ENCODE measurements at places on chromosomes 7 and 10.

DNA sequence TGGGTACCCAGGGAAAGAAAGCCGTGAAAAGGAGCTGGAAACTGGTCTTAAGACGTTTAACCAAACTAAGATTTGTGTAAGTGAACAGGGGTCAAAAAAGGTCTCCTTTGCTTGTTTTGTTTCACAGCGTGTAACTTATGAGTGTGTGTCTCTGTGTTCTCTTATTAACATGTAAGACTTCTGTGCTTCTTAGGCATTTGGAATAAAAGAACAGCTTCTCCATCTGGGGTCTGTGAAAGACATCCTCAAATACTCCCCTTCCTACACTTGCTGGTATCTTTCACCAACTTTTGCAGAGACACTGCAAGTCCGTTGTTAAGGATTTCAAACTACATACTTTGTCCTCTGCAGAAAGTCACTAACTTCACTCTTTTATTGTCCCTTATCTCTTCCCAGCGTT, 615 bp upstream of the NEUROD6 start:
- no peak for DNase-seq

- no peak for DNase-seq
Measured at GRCh38 chr7:139570119-139570518, 46.6 kb downstream of the CLEC2L start.

DNA sequence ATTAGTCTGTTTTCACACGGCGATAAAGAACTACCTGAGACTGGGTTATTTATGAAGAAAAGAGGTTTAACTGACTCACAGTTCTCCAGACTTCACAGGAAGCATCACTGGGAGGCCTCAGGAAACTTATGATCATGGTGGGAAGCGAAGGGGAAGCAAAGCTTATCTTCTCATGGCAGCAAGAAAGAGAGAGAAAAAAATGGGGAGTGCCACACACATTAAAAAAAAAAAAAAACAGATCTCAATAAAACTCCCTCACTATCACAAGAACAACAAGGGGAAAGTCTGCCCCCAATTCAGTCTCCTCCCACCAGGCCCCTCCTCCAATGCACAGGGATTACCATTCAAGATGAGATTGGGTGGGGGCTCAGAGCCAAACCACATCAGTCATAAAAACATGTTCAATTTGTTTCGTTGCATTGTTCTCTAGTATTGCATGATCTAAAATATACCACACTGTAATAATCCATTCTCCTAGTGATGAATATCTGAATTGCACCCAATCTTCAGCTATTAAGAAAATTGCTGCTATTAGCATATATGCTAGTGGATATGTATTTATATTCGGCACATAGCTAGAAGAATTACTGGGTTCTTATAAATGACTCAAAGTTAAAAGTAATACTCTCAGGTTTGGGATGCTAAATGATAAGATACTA, 328.9 kb upstream of the KCND2 start:
- no peak for DNase-seq

DNA sequence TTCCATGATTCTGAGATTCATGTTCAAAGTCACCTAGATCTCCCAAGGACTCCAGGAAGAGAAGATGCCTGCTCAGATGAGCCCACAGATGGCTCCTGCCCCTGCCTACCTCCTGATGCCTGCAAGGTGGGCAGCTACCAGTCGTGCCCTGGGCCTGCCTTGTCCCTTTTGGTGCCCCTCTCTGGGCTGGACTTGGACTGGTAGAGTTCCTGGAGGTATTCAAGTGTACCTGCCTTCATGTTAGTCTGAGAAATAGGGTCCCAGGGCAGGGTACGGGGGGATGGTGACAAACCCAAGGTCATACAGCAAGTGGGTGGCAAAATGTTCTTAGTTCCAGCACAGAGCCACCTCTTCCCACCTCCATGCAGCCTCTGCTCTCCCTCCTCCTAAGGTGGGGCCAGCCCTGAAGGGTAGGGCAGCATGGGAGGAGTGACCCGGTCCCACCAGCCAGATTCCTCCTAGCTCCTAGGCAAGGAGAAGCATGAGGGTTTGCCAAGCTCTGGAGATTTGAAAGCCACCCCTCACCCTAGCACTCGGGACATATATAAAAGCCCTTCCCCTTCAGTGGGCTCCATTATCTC, 80.8 kb upstream of the UNC5B start:
- no peak for DNase-seq

DNA sequence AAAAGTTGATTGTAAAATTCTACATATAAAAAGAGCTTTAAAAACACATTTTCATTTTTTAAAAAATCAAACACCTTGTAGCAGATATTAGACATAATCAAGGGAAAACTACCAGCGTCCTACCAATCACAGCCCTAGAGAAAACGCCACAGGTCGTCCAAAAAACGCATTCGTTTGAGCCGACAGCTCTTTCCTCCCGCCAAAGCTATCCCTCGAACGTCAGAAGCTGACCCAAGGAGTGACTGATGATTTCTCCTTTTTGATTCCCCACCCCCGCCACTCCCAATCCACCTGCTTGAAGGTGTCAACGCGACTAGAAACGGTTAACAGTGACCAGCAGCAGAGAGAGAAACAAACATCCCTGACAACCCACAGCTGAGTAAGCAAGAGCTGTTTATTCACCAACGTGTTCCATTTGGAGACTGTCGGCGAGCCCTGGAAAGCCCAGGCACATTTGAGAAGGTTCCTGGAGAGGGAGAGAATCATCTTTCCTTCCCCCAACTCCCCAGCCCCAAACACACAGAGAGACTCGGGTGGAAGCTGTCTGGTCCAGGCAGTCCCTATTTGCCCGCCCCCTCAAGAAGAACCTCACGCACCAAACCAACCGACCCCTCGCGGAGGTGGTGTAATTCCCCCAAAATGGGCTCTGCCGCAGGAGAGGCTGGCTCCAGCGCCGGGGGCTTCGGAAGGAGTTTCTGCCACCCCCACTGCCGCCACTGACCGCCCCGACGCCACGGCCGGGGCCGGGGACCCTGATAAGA, 622 bp downstream of the CPEB3 start:
- DNase-seq = no peak

DNA sequence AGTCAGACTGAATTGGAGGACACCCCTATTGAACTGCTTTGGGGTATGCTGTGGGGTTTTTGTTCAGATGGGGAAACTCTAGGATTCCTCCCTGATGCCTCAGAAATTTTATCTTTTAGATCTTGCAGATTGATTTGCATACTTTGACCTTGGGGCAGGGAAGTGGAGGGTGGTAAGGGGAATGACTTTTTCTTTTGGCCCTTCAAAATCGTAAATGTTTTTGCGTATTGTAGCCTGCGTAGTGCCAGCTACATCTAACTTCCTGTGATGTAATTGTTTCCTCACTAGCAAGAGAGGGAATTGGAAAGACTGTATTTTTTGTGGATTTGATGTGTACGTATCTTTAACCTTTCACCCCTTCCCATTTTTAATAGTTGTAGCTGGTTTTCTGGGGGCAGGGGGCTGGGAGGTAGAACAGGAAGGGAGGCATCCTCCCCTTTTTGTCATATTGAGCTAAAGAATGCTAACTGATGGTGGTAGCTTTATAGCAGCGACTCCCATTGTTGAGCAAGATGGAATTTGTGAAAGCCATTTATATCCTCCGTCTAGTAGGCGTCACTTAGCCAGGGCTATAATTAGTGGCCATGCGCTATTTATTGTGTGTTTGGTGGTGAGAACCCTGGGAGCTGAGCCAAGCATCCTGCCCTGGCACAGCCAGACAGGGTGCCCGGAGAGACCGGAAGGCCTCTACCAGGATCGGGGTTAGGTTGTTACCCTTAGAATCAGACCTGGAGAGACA, 11.3 kb downstream of the DUSP5 start:
- no peak for DNase-seq

- DNase-seq = no peak
Measured at GRCh38 chr7:74218343-74218698, 8.5 kb downstream of the LAT2 start.

DNA sequence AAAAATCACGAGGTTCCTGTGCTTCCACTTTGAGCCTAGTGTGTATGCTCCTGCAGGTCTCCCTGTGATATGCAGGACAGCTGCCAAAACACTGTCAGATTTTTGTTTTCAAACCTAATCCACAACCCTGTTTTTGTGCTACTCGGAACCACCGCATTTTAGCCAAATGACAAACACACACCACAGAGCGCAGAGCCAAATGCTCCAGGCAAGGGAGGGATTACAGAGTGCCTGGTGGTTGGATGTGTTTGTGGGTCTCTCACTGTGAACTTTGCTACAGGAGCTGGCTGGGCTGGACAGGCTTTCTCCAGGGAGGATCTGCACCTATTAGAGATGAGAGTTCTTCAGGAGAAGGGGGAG, 5.7 kb upstream of the RBM28 start:
- DNase-seq = no peak

DNA sequence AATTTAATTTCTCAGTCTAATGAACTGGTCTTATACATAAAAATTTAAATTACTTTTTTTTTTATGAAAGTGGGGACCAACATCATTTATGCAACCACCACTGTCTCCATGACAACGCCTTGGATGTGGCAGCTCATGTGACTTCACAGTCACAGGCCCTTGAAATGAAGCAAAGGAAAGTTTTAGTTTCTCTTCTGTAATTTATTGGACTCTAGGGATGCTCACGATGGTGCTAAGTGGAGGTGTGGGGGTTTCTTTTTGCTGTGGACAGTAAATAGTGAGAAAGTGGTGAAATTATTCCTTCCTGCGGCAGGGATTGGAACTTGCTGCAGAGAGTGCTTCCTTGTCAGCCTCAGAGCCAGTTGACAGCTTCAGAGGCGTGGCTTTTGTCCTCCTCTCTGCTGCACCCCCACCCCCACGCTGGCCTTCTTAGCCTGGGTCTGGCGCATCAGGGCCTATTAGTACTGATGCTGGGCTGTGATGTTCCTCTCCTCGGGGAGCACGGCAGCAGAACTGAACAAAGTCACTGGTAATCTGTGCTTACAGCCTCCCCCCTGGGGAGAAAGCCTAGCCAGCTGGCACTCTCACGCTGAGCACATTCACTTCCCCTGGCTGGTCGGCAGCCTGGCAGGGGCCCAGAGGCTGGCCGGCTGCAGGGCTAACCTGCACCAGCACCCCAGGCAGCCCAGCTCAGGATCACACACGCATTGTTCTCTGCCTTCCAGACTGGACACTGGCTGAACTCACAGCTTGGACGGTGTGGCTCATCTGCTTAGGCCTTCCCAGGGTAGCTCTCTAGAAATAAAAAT, 517.5 kb upstream of the GALNT17 start:
- DNase-seq = no peak

DNA sequence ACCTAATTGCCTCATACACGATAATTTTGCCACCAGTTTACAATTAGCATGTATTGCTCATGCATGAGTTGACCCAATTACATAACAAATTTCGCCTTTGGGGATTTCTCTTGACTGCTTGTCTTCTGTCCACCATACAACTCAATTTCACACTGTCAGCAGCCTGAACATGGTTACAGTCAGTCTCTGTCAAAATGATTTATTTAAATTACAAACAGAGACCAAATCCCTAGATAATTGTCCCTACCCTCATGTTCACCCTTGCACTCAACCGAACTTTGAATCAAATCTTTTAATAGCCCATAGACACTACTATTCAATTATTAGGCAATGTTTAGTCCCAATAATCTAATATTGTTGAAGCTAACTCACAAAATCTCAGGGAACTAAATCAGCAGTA, 59.7 kb upstream of the NEBL start:
- no peak for DNase-seq

DNA sequence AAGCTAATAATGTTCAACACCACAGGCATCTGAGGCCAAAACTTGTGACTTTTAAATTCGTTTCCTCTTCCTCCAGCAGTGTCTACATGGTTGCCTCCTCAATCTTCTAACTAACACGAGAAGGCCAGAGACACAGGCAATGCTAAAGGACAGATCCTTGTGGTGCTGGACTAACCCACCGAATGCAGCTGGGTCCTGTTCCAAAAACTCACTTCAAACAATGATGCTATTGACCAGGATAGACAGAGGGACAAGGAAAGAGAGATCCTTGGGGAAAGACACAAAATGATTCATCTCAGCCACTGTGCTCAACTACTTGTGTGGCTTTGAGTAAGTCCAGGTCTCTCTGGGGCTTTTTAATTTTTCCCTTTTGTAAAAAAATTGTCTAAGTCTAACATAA, 107.6 kb downstream of the KCNMA1 start:
- DNase-seq = no peak
